Stimulated activated CD4-positive, alpha-beta T cell treated with anti-CD3 and anti-CD28 coated beads, Interleukin-1b, Interleukin-23, amount 100 ng/mL, for 4 hours (primary cell): ENCODE measurements at places on chromosomes 12 and 14.

DNA sequence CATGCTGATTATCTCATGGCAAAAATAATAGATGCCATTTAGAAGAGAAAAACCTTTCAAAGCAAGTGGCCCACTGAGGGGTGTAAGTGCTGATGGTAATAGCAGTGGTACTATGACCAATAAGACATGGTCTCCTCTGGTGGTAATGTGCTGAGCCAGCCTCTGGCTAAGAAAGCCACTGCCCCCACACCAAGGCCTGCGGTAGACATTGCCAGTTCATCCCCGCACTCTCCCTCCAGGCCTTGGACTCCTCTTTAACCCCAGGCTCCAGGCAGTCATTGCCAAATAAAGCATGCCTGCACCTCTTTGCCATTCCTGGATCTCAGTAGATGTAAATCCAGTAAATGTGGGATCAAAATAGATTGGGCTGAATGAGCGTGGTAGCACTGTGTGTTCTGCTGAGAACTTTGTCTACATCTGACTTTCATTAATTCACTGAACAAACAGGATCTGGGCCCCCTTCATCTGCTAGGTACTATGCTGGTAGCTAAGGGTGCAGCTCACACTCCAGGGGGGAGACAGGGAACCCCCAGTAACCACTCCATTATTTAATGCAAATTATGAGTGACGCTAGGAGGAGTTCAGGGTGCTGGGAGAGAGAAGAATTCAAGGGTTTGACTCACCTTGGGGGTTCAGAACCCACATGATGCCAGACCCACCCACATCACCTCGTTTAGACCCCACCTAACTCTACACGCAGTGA, 89.3 kb downstream of the BCL11B start:
- no peak for DNase-seq

- no peak for DNase-seq
These were observed 14.8 kb downstream of the KRT7 start for GRCh38 chr12:52247622-52248540.

GRCh38 chr14:58166005-58166983, 14.3 kb upstream of the ARMH4 start:
- DNase-seq = peak; percentile 71

GRCh38 chr14:95495538-95496025, 20.9 kb downstream of the SYNE3 start:
- no peak for DNase-seq

DNA sequence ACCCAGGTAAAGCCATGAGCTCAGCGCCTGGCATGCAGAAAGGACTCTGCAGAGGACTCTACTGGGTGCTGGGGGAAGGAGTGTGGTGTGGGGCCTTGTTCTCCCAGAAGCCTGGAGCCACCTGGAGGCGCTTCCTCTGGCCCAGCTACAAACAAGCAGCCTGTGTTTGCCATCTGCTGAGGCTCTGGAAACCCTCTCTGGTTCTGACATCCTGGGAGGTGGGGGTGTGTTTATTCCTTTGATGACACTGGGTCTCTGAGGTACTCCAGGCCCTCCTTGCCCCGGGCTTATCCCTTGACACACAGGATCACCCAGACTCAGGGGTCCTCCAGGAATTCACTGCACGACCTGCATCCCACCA, 44.9 kb downstream of the RNF34 start:
- DNase-seq = no peak

- no peak for DNase-seq
These were observed 14.6 kb downstream of the GNPNAT1 start for GRCh38 chr14:52776816-52777215.

DNA sequence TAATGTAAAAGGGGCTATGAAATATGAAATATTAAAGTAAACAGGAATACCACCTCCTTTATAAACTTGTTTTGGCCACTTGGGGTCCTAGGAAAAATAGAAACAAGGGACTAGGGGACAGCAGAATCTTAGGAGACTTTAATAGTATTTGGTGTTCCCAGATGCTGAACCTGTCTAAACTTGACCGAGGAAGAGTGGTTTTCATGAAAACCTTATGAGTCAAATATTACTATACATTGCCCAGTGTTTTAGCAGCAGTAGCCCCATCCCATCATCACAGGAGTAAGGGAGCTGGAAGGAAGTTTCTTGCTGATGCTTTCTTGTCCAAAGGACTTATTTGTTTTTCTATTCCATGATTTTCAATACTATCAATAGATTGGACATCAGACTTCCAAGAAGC, 177.5 kb upstream of the CAND1 start:
- no peak for DNase-seq

DNA sequence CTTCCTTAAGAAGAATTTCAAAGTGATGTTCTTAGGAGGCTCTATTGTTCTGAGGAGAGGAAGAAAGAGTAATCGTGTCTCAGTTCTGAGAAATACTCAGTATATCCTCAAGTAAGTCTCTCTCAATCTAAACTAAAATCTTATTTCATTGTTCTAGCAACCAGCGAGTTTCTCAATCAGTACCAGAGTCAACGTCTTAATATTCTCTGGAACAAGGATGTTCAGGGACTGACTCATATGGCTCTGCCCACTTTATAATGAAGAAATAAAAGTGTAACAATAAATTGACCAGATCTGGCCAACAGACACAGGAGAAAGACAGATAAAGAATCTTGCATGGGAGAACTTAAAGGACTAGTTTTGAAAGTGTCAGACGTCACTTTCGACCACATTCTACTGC, 469.8 kb upstream of the FLRT2 start:
- DNase-seq = no peak

GRCh38 chr12:26150736-26151450, 26.1 kb upstream of the BHLHE41 start:
- no peak for DNase-seq

DNA sequence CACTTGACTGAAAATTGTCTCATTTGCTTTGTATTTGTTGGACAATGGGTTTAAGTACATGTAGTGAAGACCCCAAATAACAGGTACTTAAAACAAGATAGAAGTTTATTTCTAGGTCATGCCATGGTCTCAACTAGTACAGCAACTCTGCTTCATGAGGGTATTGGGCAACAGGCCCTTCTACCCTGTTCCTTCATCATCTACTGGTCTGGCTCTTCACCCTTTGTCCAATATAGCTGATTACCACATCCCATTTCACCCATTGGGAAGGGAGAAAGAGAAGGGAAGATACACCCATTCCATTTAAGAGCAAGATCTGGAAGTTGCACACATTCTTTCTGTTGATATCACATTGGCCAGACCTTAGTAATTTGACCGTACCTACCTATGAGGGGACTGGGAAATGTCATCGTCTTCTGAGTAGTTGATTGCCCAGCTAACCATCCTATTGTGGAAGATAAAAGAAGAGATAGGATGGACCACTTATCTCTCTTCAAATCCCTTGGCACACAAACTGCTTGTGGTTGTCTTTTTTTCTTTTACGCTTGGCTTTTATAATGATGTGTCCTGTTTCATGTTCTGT, 104.6 kb downstream of the DIP2B start:
- DNase-seq = no peak

GRCh38 chr12:114841557-114842251, 157.7 kb upstream of the TBX3 start:
- no peak for DNase-seq

DNA sequence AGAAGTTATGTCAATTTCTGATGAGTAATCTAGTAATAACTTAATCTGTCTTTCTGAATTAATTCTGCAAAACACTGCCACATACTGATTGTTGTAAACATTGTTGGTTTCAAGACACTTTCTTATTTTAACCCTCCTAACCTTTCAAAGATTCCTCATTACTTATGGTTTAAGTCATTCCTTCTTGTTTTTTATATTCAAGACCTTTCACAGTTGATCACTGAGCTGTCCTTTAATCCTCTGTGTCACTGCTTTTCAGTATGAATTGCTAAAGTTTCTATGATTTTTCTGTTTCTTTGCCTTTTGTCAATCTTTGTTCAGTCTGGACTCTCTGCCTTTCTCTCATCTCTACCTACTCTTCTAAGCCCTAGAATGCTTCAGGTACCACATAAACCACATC, 164.7 kb downstream of the RAD51B start:
- DNase-seq = no peak

DNA sequence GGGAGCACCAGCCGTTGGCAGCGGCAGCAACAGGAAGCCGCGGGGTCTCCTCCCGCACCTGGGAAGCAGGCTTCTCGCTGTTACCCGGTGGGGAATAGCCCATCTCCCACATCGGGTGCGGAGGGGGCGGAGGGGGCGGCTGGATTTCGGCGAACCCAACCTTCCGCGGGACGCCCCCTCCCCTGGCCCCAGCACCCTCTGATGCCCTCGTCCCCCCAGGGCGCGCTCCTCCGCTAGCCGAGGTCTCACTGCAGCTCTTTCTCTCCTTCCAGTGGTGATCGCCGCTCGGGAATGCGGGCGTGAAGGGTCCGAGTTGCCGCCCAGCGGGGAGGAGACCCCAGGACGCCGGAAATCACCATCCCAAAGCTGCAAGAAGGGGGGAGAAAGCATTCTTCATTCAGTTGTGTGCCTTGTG, 303 bp downstream of the SAMD4A start:
- DNase-seq = no peak

- no peak for DNase-seq
These were observed 17.3 kb upstream of the TMPRSS12 start for GRCh38 chr12:50825372-50825838.

GRCh38 chr14:36365766-36366165, 45.3 kb upstream of the MBIP start:
- no peak for DNase-seq

DNA sequence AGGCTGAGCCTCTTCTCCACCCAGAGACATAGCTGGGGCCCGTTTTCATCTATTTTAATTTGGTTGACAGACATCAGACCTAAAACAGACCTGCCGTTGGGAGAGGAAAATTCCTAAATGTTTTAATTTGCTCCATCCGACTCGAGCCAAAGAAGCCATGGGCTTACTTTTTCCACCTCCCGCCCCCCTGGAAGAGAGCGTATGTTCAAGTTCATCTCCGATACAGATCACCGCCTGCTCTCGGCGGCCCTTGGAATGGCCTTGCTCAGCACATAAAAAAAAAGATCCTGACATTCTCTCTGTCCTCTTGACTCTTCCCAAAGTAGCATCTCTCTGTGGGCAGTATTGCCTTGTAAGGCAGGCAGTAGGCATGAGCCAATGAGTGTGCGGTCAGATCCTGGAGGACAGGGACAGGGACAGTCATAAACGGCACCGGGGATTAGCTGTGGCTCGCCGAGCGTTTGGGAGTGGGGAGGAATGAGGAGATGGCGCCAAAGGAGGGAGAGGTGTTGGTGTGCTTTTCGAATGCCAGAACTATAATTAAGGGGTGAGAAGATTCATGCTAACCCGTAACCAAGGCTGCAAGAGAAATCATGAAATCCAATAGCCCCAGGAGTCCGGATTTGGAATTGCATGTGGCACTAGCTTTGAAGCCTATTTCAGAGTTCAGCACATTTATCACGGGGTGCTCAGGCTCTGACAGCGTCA, 47.9 kb upstream of the MEG3 start:
- DNase-seq = no peak

GRCh38 chr12:106223485-106224354, 24.1 kb downstream of the CKAP4 start:
- peak; percentile 58 for DNase-seq

DNA sequence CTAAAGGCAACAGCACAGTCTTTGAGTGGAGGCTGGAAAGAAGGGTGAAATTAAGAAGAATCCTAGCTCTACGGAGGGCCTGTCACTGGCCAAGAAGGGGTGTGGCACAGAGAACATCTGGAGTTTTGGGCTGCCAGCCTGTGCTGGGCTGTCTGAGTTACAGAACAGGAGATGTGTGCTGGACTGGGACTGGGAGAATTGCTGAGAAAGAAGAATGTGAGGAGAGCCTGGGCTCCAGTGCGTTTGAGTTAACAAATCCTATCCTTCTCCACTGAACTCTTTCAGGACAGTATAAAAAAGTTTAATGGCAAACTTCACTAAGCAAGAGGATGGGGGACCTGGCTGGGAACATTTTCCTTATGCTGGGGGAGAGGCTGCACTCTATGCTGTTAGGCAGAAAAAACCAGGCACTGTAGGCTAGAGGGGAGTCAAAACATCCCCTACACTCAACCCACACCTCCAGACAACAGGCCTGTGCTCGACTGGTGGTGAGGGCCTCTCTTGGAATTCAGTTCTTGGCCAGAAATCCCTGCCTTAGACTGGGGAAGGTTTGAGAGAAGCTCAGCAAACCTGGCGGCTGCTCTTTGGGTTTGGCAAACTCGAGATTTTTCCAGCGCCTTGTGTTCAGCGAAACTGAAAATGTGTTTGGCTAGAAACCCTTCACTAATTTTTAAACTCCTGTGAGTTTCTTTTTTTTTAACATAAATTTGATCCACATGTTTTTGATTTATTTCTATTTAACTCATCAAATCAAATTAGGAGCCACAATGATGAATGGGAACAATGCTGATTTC, 217.3 kb downstream of the MON2 start:
- no peak for DNase-seq

DNA sequence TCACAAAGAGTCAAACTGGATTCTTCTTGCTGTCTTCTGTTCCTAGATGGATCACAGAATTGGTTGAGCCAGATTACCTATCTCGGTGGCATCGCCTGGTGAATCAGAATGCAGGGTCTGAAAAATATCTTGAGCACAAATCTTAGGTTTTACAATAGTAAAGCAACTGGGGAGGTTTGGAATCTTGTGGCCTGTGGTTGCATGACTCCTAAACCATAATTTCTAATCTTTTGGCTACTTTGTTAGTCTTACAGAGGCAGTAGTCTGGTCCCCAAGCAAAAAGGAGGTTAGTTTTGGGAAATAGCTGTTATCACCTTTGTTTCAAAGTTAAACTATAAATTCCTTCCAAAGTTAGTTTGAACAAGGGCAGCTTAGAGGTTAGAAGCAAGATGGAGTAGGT, 1488.5 kb upstream of the FLRT2 start:
- no peak for DNase-seq

GRCh38 chr14:50334211-50334610, 22.1 kb downstream of the DMAC2L start:
- DNase-seq = no peak

DNA sequence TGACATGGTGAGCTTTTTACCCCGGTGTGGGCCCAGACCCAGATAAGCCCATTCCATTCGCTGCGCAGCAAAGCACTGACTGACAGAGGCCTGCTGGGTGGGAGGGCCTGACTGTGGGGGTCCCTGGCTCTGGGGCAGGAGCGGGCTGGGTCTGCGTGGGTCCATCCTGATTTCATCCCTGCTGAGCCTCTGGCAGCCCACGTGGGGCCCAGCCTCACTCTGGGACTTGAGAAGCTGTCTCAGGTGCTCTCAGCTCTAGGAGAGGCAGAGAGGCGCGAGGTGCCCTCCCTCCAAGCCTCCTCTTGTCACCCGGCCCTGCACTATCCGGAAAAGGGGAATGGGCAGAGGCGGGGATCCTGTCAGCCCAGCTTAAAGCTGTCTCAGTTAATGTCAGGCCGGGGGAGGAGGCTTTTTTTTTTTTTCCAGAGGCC, 927 bp downstream of the ABCB9 start:
- no peak for DNase-seq

GRCh38 chr14:74427651-74428050, 1.6 kb upstream of the SYNDIG1L start:
- no peak for DNase-seq
